ENCODE measurements at places on chromosomes 16 and 17.
A peak's percentile ranks its signal among the peaks of the same experiment; 100 is the strongest.

DNA sequence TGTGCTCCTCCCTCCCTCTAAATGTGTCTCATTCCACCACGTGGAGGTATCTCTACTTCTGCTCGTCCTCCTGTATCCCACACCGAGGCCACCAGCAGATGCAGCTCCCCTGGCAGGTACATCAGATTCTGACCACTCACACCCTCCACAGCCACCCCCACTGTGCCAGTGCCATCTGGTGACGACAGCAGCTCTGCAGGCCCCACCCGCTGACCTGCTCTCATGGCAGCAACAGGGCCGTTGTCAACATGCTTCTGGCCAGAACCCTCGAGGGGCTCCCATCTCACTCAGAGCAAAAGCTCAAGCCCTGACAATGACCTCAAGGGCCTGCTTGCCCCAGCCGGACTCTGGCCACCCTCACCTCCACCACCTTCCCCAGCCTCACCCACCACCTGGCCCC, 93.4 kb downstream of the AMFR start:
- no peak for DNase-seq

DNA sequence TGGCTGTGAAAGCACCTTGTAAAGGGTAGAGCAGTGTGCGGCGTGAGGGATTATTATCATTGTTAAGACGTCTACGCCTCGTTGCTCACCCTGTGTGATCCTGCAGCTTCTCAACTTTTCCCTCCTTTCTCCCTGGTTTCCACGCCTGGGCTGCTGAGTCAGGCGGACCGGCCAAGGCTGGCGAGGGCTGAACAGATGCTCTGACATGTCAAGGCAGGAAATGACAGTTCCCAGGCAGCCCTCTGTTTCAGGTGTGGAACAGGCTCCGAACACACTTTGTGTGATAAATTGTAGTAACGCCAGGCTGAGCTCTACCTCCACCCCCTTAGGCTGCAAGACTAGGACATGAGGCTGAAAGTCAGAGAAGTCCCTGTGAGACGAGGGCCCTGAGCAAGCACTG, 46.0 kb upstream of the TBX2 start:
- DNase-seq: no peak

DNA sequence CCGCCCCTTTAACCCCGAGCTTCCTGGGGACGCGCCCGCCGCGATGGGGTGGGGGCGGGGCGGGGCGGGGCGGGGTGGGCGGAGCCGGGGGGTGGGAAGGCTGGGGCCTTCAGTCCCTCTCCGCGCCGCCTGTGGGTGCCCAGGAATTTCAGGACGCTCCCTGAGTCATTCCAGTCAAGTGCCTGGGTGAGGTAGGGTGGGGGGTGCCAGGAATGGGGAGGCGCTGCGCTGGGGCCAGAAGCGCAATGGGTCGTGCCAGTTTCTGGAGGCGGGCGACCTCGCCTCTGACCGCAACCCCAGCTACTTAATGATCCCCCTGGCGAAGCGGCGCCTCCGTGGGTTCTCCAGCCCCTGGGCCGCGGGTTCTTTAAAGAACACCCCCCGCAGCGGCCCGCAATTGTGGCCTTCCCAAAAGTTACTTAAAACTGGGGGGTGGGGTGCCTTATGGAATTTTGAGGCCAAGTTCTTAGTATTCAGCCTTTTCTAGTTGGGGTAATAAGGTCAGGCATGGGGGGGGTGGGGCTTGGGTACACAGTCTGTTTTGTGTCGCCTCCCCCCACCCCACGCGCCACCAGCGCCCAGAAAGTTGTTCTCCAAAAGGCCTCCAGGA, 826 bp upstream of the GSE1 start:
- no peak for DNase-seq

GRCh38 chr16:85498607-85499006, 114.5 kb upstream of the GSE1 start:
- no peak for DNase-seq

GRCh38 chr16:23288726-23289512, 13.2 kb upstream of the SCNN1B start:
- peak; percentile 40 for DNase-seq

- DNase-seq: peak; percentile 52
Observed at GRCh38 chr16:19210280-19210924, 42.4 kb downstream of the SYT17 start.

DNA sequence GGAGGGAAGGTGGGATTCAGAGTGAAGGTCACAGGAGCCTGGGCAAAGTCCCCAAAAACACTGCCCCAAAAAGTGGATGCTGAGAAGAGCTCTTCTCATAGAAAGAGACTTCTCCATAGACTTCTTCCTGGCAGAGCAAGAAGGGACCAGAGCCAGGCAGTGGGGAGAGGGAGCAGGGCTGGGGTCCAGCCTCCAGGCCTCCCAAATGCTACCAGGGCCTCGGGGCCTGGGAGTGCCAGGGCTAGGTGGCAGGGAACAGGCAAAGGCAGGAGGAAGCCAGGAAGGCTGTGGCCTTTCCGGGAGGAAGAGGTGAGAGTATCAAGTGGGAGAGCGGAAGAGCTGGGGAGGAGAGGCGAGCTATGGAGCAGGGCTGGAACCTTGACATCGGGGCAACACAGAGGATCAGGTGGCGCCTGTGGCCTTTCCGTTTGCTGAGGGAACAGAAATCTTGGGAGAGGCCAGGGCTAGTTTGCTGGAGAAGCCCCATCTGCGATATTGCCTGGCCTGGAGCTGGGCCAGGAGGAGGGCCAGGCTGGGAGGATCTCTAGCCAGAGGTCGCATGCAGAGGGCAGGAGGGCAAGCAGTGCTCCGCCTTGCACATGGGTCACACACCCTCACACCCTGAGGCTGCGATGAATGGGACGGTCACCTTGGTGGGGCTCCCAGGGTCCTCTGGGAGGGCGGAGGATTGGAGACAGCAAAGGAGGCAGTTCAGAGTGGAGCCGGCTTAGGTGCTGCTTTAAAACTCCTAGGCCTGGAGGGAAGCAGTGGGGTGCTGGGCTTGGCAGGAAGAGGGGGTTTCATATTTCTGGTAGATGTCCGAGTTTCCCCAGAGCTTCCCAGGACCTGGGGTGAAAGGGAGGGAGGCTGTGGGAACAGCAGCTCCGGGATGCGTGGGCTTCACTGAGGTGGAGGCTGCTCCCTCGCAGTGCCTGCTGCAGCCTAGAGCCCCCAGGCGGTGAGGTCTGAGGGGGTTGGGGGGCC, 3.4 kb downstream of the SLC16A5 start:
- no peak for DNase-seq

DNA sequence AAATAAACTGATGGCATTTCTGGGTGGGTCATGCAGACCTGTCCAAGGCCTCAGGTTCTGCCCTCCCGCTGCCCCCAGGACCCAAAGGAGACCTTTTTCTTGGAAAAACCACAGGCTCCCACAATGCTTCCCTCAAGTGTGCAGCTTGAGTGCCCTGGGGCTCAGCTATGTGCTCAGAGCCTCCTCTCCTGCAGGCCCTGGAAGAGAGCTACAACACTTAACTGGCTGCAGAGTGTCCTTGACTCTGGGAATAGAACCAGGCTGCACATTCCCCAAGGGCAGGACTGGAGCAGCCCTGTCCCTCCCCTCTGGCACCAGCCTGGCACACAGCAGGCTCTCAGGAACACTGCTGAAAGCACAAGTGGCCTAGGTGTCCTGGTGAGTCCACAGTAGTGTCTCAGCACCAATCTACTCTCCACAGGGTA, 4.8 kb upstream of the SREBF1 start:
- no peak for DNase-seq

GRCh38 chr17:28916302-28916934, 13.5 kb upstream of the DHRS13 start:
- no peak for DNase-seq

GRCh38 chr17:10547351-10547750, 2.1 kb downstream of the MYH2 start:
- no peak for DNase-seq

GRCh38 chr16:86664522-86665318, 86.4 kb downstream of the FOXL1 start:
- DNase-seq: peak; percentile 47

DNA sequence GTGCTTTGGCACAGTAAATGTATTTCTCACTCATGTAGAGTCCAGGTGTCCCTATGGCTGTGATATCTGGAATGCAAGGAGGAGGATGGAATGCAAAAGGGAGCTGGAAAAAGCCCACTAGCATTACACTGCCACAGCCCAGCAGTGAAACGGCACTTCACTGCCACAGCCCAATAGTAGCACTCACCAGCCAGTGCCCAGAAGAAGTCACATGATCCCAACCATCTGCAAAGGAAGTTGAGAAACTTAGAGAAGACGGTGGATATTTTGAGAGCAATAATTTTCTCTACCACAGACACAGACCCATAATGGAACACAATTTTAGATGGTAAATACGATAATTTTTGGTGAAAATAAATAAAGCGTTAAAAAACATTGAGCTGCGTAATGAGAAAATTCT, 51.8 kb downstream of the C16orf82 start:
- no peak for DNase-seq

GRCh38 chr17:13538841-13539411, 62.8 kb downstream of the HS3ST3A1 start:
- no peak for DNase-seq

DNA sequence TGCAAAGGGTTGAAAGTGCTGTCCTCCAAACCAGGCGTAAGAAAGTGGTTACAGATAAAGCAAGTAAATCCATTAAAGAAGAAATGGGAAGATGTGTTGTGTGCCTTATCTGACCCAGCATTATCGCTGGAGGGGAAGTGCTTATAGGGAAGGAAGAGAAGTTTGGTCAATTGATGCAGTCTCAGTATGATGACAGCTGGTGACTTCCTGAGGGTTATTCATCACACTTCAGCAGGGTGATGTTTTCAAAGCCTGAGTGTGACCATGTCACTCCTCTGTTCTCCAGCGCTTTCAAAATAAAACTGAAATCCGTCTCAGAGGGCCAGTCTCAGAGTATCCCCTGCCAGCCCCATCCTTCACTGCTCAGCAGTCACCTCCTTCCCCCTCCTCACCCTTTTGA, 505.4 kb upstream of the RBFOX1 start:
- no peak for DNase-seq

- peak; percentile 19 for DNase-seq
Observed at GRCh38 chr16:57899771-57900661, 70.9 kb downstream of the CNGB1 start.

- no peak for DNase-seq
Observed at GRCh38 chr16:49382916-49383315, 9.3 kb downstream of the C16orf78 start.

DNA sequence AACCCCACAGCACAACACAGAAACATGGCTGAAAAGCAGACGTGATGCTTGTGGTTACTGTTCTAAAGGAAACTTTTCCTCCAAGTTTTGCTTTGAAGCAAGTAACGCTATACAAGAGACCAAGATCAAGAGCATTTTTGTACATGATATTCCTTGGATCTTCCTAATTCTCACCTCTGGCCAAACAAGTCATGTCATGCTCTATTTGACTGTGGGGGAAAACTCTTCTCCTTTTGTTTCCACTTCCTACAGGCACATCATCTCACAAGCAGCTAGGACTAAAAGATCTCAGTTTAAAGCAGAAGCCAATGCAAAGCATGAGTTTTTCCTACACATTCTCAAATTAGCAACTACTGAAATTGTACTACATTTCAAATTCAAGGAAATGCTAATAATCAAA, 50.7 kb downstream of the CFDP1 start:
- no peak for DNase-seq

- DNase-seq: no peak
Observed at GRCh38 chr16:86634292-86634691, 55.9 kb downstream of the FOXL1 start.

GRCh38 chr17:80729016-80729415, 184.4 kb downstream of the RPTOR start:
- DNase-seq: no peak

GRCh38 chr17:45951941-45952340, 47.1 kb upstream of the STH start:
- DNase-seq: no peak

- no peak for DNase-seq
Observed at GRCh38 chr16:80277182-80277581, 263.6 kb upstream of the DYNLRB2 start.

- no peak for DNase-seq
Observed at GRCh38 chr17:79019632-79020584, 4.1 kb upstream of the C1QTNF1 start.

DNA sequence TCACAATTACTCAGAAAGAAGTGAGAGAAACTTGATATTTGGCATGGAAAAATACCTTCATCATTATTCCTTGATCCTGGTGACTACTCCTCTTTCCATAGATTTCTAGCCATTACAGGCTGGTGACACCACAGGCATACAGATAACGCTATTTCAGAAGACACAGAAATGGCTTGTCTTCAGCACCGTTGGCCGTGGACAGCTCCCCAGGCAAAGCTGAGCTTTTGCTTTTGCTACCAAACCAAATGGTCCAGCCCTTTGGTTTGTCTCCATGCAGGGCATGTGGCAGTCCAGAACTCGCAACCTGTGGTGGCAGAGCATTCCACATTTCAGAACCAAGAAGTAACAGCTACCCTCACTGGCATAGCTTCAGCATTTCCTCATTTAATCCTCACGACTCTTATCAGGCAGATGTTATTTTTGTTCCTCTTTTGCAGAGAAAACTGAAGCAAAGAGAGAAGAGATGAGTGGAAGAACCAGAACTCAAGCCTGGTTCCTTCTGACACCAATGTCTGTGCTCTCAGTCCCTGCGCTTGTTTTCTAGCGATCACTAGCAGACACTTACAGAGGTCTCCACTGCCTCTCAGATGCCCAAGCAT, 55.5 kb downstream of the HS3ST4 start:
- no peak for DNase-seq

- no peak for DNase-seq
Observed at GRCh38 chr16:86078121-86078600, 179.2 kb downstream of the IRF8 start.

DNA sequence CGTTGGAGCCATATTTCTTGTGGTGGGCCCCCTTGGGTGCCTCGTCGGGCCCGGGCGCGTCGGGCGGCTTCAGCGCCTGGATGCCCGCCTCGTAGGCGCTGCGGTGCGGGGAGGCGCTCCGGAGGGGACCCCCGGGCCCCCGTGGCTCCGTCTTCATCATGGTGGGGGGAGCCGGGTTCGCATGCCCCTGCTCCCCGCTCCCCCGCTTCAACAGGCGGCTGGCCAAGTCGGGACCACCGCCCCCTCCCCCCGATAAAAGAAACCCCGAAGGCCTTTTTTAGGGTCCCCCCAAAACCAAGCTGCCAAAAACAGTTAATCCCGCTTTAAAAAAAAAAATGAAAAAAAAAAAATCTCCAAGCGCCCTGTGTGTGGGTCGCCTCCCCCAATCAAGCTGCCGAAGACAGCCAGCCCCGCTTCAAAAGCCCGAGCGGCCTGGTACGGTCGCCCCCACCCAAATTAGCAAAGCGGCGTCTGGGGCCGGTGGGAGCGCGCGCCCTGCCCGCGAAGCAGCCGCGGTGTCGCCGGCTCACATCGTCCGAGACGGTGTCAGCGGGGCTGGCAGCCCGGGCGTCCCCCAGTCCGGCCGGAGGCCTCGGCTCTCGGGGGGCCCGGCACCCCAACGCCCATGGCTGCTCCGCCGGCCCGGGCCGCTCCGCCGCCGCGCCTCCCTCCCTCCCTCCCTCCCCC, at the start of gene PPP1R9B:
Gene PPP1R9B (minus strand): TSS at position 324 of the 687 bp plus-strand sequence. CDS start 164 bp downstream, at position 160.
- no peak for DNase-seq

DNA sequence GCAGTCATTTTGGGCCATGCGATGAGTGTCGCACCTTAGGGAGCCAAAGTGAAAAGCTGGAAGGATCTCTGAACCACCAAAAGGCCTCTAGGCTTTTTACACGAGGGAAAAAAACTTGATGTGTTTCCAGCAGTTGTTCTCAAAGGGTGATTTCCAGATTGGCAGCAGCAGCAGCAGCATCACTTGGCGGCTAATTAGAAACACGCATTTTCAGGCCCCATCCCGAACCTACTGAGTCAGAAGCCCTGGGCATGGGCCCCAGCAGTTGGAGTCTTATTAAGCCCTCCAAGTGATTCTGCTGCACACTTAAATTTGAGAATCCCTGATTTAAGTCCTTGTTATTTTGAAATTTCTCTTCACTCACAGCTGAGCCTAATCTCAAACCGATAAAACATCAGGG, 25.3 kb upstream of the PYY start:
- DNase-seq: no peak

- DNase-seq: no peak
Observed at GRCh38 chr16:27761816-27762215, 211.9 kb downstream of the KATNIP start.

Data from GM12864 (cell line).